ENCODE measurements at places on chromosomes 16 and 17.
A peak's percentile ranks its signal among the peaks of the same experiment; 100 is the strongest.

DNA sequence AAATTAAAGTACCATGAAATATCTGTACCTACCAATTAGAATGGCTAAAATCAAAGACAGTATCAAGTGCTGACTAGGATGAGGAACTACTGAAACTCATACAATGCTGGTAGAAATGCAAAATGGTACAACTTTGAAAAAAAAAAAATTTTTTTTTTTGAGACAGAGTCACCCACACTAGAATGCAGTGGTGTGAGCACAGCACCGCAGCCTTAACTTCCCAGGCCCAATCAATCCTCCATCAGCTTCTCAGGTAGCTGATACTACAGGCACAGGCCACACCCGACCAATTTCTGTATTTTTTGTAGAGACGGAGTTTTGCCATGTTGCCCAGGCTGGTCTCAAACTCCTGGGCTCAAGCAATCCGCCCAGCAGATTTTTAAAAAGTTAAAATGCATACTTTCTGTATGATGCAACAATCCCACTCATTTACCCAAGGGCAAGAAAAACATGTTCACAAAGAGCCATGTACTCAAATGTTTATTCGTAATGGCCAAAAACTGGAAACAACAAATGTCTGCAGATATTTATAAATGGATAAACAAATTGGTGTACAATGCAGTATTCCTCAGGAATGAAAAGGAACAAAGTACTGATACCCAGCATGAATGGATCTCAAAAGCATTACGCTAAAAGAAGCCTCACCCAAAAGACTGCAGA lies 8.7 kb downstream of the SMURF2 start:
- no peak for DNase-seq

DNA sequence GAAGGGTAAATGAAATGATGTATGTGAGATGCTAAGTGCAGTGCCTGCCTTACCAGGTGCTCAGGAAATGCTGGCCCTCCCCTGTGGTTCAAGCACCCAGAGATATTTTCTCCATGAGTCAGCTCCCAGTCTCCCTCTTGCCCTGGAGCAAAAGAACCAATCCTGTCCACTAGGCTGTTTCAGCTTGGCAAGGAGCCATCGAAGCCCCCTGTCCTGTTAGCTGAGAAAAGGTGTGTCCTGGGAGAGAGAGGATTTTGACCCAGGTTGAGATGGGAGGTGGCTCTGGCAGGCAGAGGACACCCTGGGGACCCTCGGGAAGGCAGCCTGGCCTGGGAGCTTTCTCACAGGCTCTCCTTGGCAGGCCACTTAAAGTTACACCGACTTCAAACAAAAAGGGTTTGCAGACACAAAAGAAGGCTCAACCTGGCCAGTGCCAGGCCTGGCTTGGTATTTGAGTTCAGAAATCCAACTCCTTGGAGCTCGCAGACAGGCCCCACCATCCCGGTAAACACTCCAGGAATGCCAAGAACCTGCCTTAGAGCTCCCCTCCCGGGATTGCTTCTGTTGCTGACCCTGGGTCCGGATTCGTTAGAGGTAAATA lies 29.6 kb downstream of the NTN1 start:
- no peak for DNase-seq

- no peak for DNase-seq
Measured at GRCh38 chr17:81063106-81064093, 28.4 kb downstream of the BAIAP2 start.

DNA sequence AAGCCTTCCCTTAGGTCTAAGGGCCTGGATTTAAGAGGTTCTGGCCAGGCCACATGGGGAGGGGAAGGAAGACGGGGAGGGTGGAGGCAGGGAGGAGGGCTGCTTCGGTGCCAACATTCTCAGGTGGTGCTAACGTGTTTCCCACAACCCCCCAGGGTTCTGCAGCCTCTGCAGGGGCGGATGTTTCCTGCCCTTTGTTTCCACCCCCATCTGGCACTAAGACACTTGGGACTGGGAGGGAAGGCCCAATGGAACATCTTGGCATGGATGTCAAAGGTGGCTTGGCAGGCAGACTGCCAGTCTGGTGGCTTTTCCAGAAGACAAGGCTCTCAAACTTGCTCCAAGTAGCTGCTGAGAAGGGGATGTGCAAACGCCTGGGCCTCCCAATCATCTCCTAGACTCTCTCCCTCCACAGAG lies 12.7 kb downstream of the HIC1 start:
- DNase-seq: no peak

- no peak for DNase-seq
Measured at GRCh38 chr17:13616031-13616430, 14.3 kb upstream of the HS3ST3A1 start.

DNA sequence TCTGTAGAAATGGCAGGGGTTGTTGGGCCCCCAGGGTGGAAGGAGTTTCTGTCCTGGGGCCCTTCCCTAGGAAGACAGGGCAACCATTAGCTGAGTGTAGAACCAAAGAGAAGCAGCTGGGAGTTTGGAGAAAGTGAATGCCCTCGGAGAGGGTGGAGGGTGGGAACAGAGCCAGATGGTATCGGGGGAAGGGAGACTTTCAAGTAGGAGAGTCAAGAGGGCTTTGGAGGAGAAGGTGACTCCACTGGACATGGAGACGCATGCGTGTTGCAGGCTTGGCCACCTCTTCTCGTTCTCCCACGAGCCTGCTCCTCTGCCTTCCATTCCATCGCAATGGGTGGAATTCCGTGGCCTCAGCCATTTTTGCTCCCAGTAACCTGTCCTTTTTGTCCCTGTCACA lies 19.4 kb downstream of the SLC47A1 start:
- DNase-seq: no peak

DNA sequence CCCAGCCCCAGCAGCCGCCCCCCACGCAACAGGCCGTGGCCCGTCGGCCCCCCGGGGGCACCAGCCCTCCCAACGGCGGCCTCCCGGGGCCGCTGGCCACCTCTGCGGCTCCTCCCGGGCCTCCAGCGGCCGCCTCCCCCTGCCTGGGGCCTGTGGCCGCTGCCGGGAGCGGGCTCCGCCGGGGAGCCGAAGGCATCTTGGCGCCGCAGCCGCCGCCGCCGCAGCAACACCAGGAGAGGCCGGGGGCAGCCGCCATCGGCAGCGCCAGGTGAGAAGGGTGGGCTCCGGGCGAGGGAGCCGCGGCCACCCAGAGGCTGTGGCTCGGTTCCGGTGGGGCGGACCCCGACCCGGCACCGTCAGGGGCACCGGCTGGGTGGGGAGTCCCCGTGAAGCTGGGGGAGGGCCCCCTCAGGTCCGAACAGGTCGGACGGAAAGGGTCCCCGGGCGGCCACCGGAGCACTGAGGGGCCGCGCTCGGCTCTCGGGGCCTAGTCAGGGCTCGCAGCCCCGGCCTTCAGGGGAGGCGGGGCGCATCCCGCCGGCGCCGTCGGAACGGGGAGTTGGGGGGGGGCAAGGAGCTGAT lies 583 bp downstream of the ATXN2L start:
- DNase-seq: no peak

DNA sequence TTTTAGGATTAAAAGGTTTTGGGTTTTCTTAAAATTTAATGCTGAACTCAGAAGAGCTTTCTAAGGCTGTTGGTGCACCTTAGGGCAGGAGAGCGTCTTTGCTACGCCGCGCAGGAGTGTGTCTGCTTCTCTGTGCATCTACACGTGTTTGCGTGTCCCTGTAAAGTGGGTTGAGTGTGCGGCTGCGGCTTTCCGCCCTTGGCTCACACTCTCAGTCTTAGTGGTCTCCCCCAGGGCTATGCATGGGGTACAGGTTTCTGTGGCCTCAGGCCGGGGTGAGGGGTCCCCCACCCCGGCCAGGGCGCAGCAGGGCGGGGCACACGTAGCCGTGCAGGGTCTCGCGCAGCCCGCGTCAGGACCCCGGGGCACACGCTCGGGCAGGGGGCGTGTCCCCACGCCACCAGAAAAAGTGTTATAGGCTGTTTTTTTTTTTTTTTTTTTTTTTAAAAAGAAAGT lies 727 bp upstream of the TENT4B start:
- DNase-seq: no peak

- no peak for DNase-seq
Measured at GRCh38 chr16:57711346-57711745, 16.7 kb downstream of the DRC7 start.

- DNase-seq: no peak
Measured at GRCh38 chr16:55470533-55471371, 8.2 kb upstream of the MMP2 start.

DNA sequence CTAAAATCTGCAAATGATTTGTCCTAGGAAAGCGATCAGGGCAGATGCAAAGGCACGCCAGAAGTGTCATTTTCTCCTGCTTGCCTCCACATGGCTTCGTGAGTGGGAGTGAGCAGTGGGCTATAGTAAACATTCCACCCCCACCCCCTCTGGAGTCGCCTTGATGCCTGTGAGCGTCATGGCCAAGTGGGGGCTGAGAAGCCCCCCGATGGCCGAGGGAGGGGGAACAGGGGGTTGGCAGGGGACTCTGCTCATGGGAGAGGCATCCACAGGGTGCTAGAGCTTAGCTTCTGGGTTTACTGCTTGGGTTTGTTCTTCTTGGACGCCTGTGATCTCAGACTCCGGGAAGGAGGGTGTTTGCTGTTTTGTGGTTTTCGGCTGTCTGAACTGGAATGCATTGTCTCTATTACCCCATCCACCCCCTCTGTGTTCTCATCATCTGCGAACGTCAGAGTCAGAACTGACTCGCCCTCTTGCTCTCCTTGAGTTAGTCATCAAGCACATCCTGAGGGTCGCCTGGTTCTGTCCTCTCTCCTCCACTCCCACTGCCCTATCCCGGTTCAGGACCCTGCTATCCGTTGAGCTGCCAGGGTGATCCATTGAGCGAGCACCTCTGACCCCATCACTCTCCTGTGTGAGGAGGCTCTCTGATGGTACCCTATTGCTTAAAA lies 15.4 kb downstream of the TNS4 start:
- DNase-seq: no peak

- DNase-seq: no peak
Measured at GRCh38 chr17:17018612-17019429, 23.4 kb upstream of the MPRIP start.

- no peak for DNase-seq
Measured at GRCh38 chr17:66432411-66432957, 130.1 kb downstream of the PRKCA start.

DNA sequence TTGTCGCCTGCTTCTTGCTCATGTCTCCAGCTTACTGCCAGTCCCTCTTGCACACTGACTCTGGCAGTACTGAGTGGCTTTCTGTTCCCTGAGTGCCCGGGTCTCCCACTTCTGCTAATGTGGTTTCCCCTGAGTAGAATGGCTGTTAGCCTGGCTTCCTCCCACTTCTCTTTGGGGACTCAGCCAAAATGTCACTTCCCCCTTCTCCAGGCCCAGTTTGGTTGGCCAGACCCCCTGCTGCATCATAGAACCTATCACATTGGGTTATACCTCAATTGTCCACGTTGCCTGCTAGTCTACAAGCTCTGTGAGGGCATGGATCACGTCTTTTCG lies 304.4 kb downstream of the HS3ST3B1 start:
- DNase-seq: peak; percentile 2

- no peak for DNase-seq
Measured at GRCh38 chr17:52606590-52606989, 448.1 kb upstream of the CA10 start.

GRCh38 chr16:4253394-4254150 lies 11.7 kb upstream of the SRL start:
- peak; percentile 98 for DNase-seq

DNA sequence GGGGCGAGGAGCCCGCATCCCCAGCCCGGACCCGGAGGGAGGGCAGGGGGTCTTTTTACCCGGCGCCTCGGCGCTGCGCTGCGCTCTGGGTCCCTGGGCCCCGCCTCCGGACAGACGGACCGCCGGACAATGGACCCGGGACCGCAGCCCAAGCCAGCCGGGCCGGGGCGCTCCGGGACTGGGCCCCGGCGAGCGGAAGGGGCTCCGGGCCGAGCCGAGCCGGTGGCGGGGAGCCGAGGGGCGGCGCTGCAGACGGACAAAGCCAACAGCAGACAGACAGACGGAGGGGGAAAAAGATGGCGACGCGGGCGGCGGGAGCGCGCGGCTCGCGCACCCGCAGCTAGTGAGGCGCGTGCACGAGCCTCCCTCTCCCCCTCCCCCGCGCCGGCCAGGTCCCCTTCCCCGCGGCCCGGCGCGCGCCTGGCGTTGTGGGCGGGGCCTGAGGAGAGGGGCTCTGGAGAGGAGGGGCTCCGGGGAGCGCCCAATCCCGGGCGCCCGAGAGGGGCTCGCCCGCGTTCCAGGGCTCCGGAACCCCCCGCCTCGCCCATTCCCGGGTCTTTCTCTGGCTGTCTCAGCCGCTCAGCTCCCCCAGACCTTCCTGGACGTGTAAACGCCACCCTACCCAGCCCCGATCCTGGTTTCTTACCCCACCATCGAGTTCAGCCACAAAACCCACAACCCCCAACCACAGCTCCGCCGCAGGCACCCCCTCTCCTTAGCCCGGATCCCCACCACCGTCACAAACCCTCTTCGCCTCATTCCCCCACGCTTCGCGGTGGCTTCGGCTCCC lies at the start of gene ZNF821:
TSS of gene ZNF821 (minus strand) at position 334 of the 790 bp plus-strand sequence. CDS start 4,236 bp downstream, outside the sequence.
- DNase-seq: no peak

All from esophagus squamous epithelium (tissue), 5 donors.